ENCODE measurements at places on chromosomes 11 and 22.

- DNase-seq = no peak
Measured at GRCh38 chr11:88358040-88358431, 20.5 kb upstream of the CTSC start.

DNA sequence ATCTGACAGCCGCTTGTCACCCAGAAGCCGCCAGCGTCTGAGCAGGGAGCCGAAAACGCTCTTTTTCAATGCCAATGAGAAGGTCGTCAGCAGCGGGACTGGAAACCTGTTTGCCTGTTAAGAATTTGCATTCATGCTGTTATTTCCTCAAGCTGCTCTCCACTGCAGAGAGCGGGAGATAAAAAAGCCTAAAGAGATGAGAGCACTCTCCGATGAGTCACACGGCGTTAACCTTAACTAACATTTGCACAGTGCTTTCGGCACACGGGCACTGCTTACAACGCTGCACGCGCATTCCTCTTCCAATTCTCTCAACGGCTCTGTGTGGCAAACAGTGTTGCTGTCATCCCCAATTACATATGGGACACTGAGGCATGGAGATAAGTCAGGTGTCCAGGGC lies 40.0 kb upstream of the RTL6 start:
- DNase-seq = no peak

- DNase-seq = no peak
Measured at GRCh38 chr11:74466916-74467885, at the start of gene KCNE3. KCNE3 (minus strand) TSS chr11:74467549; CDS start chr11:74457563, 9,986 bp downstream.

GRCh38 chr11:65425105-65425970 lies 2.7 kb downstream of the NEAT1 start:
- DNase-seq = no peak

- no peak for DNase-seq
Measured at GRCh38 chr11:95306801-95307200, 75.8 kb upstream of the SESN3 start.

DNA sequence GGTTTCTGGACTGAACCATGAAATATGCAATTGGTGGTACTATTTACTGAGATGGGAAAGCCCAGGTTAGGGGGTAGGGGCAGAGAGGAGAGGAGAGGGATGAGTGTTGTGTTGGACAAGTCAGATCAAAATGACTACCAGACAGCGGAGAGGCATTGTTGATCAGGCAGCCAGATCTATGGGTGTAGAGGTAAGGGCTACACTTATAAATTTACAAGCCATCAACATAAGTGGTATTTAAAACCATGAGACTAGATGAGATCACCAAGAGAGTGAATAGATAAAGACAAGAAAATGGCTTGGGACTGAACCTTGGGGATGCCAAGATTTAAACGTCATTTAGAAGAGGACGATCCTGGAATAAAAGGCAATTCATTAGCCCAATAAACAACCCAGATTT lies 123.4 kb downstream of the NXPE2 start:
- DNase-seq = no peak

GRCh38 chr11:134464981-134465730 lies 53.1 kb upstream of the B3GAT1 start:
- no peak for DNase-seq

- DNase-seq = no peak
Measured at GRCh38 chr11:124889191-124890091, 8.2 kb downstream of the ROBO4 start.

DNA sequence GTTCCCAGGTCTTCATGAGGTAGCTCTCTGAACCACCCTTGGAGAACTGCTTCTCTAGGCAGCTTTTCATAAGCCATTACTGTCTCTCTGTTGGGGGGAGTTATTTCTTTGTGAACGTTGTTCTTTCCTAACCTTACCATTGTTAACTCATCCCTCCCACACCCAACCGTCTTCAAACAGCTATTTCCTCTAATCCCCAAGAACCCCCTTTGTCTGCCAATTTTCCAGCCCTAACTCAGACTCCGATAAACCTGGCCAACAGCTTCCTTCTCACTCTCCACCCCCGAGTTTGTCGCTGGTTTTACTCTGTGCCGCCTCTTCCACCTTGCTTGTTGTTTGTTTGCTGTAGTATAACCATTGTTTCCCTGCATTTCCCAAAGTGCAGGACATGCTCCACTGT lies 131.5 kb downstream of the CCDC34 start:
- DNase-seq = no peak

DNA sequence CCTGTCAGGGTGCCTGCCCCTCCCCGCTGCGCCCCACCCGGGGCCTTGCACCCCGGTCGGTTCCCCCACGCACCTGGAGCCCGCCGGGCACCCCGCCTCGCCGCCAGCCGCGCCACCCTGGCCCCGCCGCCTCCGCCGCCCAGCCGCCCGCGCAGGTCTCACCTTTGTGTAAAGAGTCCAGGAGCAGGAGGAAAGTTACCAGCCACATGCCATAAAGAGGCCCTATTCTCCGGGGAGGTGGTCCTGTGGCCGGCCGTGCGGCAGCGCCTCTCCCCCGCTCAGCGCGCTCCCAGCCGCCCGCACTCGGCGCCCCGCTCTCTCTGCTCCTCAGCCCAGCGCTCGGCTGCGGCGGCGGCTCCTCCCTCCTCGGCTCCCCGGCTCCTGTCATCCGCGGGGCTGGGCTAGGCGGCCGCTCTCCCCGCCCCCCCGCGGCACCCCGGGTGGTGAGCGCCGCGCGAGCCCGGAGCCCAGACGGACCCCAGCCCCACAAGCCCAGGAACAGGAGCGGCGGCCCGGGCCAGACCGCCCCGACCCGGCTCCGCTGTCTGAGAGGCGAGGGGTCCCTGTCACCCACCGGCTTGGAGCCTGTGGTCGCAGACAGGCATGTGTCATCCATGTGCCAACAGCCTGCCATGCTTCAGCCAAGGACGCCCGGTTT lies at the start of gene DSCAML1:
TSS of gene DSCAML1 (minus strand) at position 345 of the 658 bp plus-strand sequence. CDS start at position 208, 137 bp downstream.
- no peak for DNase-seq

- DNase-seq = no peak
Measured at GRCh38 chr11:39363571-39363970, 2095.9 kb downstream of the LRRC4C start.

DNA sequence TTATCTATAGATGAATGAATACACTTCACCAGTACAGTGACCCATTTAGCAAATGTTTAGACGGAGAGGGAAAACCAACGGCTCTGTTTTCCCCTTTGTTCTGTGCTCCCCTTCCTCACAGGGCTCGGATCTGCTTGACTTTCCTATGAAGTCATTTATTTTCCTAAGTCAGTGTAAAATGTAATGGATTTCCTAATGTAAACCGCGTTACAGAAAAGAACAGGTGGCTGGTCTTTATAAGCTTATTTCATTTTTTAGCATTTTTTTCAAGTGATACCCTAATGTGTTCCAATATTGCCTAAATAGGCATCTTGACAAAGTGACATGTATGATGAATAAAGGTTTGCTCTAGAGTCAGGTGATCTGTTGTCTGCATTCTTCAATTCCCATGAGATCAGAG lies 207.5 kb downstream of the PGR start:
- DNase-seq = no peak

DNA sequence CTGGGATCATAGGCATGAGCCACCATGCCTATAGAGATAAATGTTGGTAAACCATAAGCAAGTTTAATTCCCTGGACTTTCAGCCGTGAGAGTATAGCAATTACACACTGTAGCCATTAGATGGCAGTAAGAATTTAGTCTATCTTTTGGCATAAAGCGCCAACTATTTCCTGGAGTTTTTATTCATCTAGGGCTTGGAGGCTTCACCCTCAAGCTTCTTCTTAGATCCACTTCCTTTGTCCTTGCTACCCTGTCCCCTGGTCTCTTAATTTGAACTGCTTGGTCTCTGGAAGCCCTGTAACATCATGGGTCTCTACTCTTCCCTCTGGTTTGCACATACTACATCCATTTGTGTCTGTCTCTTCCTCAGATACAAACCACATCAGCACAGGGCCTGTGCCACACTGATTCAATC lies 38.2 kb downstream of the OR10A6 start:
- DNase-seq = no peak

GRCh38 chr11:40271361-40271760 lies 1188.1 kb downstream of the LRRC4C start:
- DNase-seq = no peak

DNA sequence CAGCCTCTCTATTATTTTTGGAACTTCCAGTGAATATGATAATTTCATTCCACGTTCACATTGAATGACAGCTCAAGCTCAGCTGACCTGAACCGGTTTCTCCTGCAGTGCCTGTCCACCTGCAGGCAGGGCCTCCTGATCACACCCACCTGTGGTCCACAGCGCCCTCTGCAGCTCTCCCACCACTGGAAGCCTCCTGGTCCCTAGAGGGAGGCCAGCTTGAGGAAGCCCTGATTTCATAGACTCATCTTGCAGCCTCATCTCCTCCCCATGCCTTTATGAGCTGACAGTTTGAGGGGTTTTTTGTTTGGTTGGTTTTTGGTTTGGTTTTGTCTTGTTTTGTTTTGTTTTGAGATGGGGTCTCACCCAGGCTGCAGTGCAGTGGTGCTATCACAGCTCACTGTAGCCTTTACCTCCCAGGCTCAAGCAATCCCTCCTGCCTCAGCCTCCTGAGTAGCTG lies 29.9 kb upstream of the MALAT1 start:
- no peak for DNase-seq

DNA sequence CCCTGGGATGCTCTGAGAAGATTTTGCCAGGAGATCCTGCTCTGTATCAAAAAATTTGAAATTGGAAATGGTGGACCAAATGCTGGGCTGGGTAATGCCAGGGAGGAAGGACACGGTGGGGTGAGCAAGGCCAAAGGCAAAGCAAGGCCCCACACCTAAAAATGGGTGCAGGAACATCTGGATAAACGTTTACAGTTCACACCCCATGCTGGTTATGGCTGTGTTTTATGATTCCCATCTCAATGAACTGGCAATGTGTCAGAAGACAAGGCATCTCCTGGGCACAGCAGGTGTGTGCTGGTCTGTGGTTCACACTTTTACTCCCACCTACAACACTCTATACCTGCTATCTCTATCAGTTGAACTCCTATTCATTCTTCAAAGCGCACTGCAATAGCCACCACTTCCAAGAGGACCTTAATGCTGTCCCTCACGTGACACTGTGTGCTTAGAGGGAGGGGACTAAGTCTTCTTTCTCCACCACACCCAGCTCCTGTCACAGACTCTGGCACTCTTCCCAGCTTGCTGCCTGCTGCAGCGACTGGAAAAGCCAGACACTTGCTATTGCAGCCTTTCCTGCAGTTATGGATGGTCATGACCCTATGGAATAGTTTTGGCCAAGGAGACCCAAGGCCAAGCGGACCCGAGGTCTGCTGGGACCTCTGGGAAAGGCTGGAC lies 277.5 kb downstream of the CTTN start:
- no peak for DNase-seq

DNA sequence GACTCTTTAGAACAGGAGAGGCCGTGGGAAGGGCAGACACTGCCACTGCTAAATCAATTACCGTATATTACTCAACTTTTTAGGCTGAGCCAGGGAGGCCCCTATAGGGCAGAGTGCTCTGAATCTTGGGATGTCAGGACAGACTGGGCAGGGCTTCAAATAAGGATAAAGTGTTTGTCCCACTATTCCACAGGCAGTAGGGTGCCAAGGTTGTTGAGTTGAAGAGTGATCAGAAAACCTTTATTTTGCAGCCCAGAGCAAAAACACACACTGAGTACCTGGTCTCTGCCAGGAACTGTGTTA lies 1.6 kb upstream of the B4GAT1 start:
- DNase-seq = no peak

GRCh38 chr22:17112491-17113042 lies 8.6 kb downstream of the TMEM121B start:
- no peak for DNase-seq

- no peak for DNase-seq
Measured at GRCh38 chr22:19517919-19518611, 6.1 kb downstream of the CLDN5 start.

GRCh38 chr22:30420347-30421125 lies 5.0 kb upstream of the MTFP1 start:
- DNase-seq = no peak

DNA sequence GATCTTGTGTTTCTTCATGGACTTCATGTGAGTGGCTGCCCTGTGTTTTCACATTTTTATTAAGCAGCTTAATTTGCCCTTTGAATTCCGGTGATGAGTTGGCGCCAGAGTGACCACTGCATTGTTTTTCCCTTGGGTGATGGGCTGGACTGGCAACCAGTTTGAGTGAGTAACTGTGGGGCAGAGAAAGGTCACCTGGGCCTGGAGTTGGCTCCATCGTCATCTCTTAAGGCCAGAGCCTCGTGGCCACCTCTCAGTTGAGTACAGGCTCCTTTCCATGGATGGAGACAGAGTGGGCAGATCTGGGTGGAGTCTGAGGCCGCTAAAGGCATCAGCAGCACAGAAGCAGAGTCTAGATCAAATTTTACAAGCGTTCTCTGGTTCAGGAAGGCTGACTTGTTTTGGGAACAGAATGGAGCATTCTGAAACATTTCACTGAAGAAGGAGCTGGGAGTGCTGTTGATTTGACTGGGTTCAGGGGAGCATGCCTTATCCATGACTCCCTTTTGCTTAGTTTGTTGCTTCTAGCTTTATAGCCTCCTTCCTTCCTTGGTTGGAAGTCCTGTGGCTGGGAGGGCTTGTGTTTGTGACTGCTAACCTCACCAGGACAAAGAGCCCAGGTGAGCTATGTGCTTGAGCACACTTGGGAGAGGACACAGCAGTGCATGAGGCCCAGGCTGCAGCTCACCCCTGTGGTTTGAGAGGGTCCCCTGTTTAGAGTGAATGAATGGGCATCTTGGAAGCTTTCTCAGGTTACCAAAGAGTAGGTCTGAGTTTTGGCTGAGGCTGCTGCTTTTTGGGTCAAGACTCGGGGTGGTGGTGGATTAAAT lies 7.8 kb downstream of the BCR start:
- no peak for DNase-seq

DNA sequence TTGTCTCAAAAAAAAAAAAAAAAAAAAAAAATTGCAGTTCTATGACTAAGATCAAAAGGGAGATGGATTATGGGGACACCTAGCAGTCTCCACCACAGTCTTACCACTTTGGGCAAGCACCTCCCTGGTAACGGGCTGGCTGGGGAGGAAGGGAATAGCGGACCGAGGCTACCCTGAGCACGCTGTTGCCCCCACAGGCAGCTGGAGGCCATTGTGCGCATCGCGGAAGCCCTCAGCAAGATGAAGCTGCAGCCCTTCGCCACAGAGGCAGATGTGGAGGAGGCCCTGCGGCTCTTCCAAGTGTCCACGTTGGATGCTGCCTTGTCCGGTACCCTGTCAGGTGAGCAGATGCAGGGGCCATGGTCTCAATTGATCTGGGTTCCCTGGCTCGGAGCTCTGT lies 21.2 kb downstream of the MCM5 start:
- no peak for DNase-seq

- DNase-seq = no peak
Measured at GRCh38 chr11:102010776-102011494, 36.3 kb upstream of the CFAP300 start.

DNA sequence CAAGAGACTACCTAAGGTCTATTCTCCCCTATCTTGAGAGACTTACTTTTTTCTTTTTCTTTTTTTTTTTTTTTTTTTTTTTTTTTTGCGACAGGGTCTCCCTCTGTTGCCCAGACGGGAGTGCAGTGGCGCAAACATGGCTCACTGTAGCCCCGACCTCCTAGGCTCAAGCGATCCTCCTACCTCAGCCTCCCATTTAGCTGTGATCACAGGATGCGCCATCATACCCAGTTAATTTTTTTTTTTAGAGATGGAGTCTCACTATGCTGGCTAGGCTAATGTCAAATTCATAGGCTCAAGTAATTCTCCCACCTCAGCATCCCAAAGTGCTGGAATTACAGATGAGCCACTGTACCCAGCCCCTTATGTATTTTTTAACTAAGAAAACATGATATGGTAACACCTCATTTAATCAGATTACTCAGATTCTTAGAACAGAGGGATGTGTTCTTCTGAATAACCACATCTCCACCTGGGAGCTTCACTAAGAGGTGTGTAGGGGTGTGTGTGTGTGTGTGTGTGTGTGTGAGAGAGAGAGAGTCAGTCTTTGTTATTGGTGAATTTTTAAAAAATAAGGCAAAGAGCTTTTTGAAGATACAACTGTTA lies 102.9 kb downstream of the USP35 start:
- DNase-seq = no peak
